SW 1271 (cell line): ENCODE measurements at places on chromosomes 3 and 15.

GRCh38 chr3:14162178-14162577 lies 16.2 kb downstream of the XPC start:
- DNase-seq: no peak

- no peak for DNase-seq
Observed at GRCh38 chr3:77460326-77460725, 420.4 kb downstream of the ROBO2 start.

GRCh38 chr15:51688863-51689262 lies 7.6 kb downstream of the SCG3 start:
- no peak for DNase-seq

- DNase-seq: no peak
Observed at GRCh38 chr3:111585217-111585616, 9.9 kb downstream of the ZBED2 start.

DNA sequence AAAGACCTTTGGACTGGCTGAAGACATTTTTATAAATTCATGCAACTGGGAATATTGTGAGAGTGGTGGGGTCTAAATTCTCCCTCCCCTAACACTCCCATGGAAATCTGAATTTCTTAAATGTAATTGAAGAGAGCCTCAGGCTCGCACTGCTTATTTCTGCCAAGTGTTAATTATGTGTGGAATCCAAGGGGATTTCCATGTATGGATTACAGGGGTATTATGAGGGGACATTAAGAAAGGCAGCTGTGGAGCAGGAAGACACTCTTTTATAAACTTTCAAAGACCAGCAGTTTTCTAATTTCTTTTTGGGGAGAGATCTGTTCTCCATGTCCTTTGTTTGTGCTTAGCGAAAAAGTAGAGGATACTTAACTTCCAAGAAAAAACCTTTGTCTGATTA lies 152.1 kb upstream of the TBL1XR1 start:
- DNase-seq: no peak

GRCh38 chr3:73789825-73790444 lies 165.2 kb upstream of the PDZRN3 start:
- DNase-seq: no peak

DNA sequence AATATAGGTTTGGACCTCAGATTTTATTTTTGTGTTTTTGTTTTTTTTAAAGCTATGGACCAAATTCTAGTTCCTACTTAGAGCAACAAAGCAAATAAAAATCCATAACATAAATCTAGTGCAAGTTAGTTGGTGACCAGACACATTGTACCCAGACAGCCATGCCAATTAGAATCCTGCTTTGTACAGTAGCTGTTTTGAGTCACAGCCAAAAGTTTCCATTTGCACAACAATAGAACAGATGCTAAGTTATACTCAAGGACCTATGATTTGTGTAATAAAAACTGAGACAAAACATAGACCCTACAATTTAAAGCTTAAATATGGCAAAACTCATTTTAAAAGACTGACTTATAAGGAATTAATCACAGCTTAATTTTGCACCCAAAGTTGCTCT lies 513.1 kb upstream of the CBLB start:
- no peak for DNase-seq

- no peak for DNase-seq
Observed at GRCh38 chr3:14147617-14148016, 22.8 kb downstream of the TMEM43 start.

DNA sequence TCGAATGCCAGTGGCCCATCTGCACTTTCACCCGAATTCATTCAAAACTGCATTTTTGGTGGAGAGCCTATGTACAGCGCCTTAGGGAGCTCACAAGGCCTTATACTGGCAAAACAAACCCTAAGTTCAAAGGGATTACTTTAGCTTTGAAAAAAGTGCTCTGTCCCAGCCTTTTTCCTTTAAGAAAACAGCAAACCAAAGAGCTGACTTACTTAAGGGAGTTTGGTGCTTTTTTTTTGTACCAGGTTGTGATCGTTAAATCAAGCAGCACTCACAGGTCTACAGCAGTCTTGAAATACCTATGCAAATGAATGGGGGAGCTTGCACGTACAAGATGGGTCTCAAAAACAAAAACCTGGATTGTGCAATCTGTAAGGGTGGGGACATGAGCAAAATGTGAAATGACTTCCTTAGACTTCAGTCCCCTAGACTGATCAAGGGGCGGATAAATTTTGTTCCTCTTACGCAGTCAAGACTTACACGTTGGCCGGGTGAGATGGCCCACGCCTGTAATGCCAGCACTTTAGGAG lies 11.6 kb upstream of the PIK3CB start:
- no peak for DNase-seq

DNA sequence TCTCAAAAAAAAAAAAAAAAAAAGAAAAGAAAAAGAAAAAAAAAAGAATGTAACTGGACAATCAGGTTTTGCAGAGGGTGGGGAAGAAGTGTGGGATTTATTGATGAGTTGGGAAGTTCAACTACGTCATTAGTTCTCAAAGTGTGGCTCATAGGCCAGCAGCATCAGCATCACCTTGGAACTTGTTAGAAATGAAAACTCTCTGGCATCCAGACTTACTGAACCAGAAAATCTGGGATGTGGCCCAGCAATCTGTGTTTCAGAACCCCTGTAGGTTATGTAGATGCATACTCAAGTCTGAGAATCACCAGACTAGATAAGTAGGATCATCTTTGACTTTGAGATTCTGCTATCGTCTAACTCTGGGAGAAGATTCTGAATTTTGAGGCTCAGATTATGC lies 45.8 kb upstream of the ETV5 start:
- DNase-seq: no peak

- DNase-seq: no peak
Observed at GRCh38 chr3:53764026-53764775, 82.0 kb downstream of the CHDH start.

- no peak for DNase-seq
Observed at GRCh38 chr3:101913168-101913567, 63.9 kb downstream of the NFKBIZ start.

DNA sequence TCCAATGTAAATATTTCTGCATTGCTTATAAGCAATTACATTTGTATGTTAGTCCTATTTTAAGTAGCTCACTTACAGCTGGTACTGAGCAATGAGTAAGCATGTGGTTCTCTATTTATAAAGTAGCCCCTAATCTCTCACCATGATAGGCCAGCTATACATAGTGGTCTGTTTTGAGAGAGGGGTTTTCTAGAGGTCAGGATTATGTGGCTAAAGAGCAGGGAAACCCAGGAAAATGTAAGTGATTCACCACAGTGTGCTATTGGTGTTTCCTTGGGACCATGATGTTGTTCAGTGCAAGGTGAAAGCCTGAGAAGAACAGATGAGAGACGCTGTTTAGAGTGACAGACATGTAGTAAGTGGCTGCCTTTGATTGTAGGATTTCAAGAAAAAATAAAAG lies 26.4 kb downstream of the RBMS3 start:
- no peak for DNase-seq

DNA sequence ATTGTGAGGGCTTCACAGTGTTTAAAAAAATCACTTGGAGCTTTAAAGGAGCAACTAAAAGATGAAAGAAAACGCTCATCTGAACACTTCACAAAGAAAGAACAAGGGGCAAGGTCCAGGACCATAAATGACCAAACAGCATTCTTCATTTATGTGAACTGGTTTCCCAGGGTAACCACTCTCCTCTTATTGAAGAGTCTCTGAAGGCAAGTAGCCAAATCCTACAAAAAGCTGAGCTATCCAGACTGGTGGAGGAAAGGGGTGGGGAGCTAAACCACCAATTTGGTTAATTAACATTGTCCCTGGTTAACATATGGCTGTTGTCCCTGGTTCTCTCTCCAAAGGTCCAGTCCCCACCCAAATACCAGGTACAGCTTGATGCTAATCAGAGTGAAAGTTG lies 58.1 kb downstream of the OSBPL10 start:
- no peak for DNase-seq

DNA sequence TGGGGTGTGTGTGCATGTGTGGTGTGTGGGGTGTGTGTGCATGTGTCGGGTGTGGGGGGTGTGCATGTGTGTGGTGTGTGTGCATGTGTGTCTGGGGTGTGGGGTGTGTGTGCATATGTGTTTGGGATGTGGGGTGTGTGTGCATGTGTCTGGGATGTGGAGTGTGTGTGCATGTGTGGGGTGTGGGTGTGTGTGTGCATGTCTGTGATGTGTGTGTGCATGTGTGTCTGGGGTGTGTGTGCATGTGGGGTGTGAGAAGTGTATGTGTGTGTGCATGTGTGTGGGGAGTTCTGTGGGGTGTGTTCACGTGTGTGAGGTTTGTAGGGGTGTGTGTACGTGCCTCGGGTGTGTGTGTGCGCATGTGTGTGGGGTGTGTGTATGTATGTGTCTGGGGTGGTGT lies 6.7 kb upstream of the OCA2 start:
- DNase-seq: no peak

DNA sequence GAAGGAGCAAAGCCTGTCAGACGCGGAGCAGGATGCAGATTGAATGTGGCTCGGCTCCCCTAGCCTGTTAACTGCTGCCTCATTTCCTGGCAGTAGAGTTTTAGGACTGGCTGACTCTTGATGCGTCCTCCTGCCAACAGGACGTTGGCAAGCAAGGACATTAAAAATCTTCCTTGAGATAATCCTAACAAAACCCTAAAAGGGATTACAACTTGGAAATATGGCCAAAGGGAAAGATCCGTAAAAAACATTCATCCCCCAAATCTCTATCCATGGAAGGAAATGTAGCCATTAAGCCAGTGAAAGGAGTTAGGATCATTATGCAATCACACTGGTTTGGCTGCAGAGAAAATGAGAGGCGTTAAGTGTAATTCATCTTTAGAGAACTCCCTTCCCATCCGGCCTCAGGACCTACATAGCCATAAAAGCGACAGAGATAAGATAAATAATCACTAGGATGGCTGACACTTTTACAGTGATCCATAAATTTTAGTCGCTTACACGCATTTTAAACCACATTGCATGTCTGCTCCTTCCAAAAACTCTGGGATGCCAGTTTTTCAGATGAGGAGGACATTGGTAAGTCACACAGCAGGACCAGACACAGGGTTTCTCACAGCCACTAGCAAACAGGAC lies 44.5 kb upstream of the C3orf80 start:
- no peak for DNase-seq

GRCh38 chr3:144270100-144270499 lies 298.5 kb downstream of the DIPK2A start:
- DNase-seq: no peak

DNA sequence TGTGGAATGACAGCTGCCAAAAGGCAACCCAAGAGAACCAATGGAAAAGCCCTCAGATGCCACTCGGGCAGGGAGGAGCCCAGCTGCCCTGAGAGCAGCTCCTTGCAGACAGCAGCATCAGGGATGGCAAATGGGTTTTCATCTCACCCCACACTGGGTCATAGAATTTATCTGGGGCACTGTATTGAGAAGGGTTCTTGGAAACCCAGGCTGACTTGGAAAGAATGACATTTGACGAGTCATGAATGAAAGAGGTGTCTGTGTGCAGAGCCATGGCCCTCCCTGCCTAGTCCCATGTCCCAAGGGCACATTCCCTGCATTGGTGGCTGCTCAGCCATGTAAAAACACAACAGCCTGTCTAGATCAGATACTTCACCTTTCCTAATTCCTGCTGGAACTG lies 157.9 kb upstream of the BHLHE40 start:
- DNase-seq: no peak

GRCh38 chr3:131582438-131582837 lies 79.7 kb upstream of the MRPL3 start:
- no peak for DNase-seq

- no peak for DNase-seq
Observed at GRCh38 chr3:69562020-69562419, 176.1 kb upstream of the FRMD4B start.

DNA sequence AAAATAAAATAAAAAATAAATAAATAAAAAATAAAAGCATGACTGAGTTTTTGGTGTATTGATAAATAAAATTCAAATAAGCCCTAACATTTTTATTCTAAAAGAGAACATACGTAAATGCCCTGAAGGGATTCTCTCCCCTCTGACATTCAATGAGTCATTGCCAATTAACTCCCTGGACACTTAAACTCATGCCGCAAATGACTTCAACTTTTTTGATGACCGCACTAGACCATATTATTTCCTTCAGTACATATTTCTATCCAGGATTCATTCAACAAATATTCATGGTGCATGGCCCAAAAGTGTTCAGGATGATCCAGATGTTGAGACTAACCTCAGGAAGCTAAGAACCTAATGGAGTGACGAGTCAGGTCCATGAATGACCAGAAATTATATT lies 195.9 kb upstream of the LRRN1 start:
- DNase-seq: no peak

DNA sequence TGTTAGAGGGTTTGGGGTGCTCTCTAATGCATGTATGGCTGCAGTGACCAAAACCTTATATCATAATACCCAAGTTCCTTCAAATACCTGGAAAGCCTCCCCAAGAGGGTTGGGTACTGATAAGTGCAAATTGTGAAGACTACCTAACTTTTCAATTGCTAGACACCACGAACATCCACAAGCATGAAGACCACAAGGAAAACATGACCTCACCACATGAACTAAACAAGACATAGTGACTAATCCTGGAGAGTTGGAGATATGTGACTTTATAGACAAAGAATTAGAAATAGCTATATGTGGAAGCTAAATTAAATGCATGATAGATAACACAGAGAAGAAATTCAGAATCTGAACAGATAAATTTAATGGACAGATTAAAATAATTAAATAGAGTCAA lies 23.9 kb upstream of the AADACL2 start:
- no peak for DNase-seq

GRCh38 chr15:32843219-32843815 lies 125.5 kb downstream of the GREM1 start:
- DNase-seq: no peak

DNA sequence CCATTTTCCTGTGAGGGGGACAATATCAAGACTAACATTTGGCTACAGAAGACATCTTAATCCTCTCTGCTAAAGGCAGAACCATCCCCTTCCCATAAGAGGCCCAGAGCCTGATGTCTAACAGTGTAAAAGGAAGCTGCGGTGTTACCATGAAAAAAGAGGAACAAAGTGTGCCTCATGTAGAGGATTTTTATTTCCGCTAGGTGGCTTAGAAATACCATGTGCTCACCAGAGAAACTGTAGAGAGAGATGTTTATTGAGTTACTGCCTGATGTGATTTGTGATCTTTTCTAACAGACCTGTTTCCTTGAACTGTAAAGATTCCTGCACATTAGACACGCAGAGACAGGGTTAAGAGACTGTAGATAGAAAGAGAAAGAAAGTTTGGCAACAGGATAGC lies 22.0 kb downstream of the OR5H15 start:
- DNase-seq: no peak

DNA sequence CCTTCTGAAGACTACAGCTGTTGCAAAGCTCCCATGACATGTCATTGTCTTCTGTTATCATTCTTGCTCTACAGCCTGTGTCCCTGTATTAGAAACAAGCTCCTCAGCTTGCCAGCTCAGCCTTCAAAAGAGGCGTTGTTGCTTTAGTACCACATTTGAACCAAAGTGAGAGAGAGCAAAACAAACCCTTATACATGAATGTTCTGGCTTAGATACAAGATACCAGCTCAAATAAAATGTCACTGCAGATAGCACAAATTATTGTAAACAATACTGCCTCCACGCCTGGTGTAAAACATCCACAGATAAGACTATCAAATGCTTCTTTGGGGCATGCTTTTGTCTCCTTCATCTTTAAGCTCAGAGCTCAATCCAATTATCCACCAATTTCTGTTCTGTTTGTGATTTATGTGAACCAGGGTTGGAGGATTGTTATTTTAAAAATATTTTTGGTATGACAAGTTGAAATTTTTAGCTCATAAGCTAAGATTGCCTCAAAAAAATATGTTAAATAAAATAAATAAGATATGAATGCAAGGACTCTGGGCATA lies 403.6 kb upstream of the CDIN1 start:
- DNase-seq: no peak
